Hematopoietic multipotent progenitor cell treated with erythropoietin and hydrocortisone succinate and interleukin-3 and kit ligand, for 6 days (in vitro differentiated cells): ENCODE measurements at places on chromosomes 2 and 18.

GRCh38 chr2:201419986-201420385 lies 31.3 kb downstream of the TRAK2 start:
- no peak for DNase-seq

- DNase-seq, result no peak
These were observed 68.9 kb upstream of the ITM2C start for GRCh38 chr2:230795856-230796255.

- DNase-seq, result peak; percentile 86
These were observed 32.9 kb upstream of the INHBB start for GRCh38 chr2:120312860-120313694.

GRCh38 chr18:21933931-21934765 lies 193.6 kb downstream of the MIB1 start:
- DNase-seq, result no peak

- peak; percentile 1 for DNase-seq
These were observed 73.6 kb downstream of the ACOXL start for GRCh38 chr2:110805894-110806452.

DNA sequence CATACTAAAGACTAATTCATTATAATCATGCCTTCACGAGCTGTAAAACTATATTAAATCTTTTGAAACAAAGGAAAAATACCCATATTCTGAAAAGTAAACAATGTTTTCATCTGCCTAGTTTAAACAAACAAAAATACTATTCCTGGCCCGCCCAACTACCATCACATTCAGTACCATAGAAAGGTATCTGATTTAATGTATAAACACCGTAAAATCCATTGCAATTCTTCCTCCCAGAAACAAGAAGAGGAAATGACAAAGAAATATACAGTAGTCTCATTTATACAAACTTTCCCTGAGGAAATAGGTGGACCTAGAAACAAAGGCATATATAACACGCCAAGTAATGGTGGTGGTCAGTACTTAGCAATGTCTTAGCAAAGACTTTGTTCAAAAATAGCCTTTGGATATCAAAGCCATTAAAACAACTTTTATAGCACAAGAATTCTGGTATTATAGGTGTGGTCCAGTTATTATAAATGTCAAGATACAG lies 71.2 kb downstream of the COBLL1 start:
- DNase-seq, result no peak

DNA sequence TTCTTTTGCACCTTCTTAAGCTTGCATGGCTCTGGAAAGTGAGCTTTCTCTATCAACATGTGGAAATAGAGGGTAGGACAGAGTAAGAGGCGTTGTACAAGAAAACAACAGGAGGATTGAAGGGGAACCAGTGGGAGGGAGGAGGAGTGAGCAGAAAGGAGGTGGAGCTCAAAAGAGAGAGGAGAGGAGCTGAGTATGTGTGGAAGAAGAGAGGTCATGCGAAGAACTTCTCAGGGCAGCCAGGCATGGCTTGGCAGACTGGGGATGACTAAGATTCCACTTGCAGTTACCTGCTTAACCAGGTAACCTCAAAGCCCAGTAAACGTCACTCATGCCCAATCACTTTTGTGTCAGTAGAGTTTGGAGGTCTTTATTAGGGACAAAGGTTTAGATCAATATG lies 105.1 kb downstream of the BCL2L11 start:
- no peak for DNase-seq

GRCh38 chr2:137333386-137334165 lies 568.2 kb downstream of the THSD7B start:
- no peak for DNase-seq

- DNase-seq, result no peak
These were observed 16.7 kb upstream of the ZSCAN30 start for GRCh38 chr18:35306588-35307250.

DNA sequence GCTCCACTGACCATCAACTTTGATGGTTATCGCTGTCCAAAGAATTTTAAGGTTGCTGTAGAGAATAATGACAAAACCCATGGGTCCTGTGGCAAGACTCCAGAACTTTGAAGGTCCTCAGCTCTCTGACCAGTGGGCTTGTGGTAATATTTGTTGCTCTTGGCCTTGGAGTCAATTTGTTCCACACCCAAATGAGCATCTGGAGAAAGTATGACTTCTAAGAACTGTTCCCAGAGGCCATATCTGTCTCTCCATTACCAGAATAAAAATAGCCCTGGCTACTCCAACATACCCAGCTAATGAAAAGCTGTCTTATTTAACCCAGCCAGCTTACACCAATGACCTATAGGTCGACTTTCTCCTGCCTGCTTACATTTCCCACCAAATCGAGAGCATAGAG lies 466.4 kb downstream of the MEIS1 start:
- DNase-seq, result no peak

GRCh38 chr2:222296311-222296741 lies 2.5 kb downstream of the PAX3 start:
- DNase-seq, result no peak

DNA sequence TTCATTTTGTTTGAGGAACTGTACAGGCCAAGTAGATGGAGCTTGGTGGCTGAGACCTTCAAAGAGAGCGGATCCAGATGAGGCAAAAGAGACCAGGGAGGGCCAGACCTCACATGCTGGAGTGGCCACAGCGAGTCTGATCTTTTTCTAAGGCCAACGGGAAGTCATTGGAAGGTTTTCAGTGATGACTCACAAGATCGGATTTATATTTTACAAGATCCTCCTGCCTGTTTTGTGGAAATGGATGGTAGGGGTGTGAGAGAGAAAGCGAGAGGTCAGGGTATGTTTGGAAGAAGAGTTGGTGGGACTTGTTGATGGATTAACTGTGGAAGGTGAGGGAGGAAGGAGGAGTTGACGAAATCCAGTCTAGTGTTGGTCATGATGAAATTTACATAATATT lies 44.6 kb upstream of the TUBA3D start:
- no peak for DNase-seq

DNA sequence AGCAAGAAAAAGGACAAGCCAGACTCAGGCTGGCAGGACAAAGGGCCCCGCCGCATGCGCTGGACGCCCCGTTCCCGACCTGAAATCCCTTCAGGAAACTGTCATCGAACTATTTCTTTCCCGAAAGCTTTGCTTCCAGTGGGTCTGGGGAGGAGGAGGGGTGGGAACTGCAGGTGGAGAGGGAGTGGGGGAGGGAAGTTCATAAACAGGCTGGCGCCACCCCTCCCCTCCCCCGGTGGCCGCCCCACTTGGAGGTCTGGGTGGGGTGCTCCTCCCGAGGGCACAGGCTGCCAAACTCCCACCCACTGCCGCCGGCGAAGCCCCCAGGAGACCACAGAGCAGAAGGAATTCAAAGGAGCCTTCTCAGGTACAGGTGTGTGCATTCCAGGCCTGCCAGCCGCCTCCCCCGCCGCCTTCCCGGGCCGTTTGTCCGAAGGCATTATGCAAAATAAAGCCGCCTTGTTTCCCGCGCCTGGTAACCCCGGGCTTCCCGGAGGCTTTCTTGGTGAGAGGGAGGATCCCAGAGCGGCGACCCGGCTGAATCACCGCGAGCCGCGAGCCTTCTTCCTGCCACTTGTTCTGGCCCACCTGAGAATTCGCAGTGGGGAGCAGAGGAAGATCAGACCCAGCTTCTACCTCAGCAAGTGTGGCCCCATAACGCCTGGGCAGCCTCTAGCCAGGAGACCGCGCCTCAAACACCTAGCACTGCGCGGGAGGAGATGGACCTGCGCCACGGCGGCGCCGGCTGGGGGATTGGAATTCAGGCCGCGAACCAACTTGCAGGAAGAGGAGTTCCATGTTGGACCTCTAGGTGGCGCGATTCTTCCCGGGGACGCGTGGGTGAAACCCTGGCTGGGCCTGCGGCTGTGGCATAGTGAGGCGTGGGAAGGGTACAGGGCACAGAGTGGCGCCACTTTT lies 101.9 kb downstream of the FOXI3 start:
- peak; percentile 57 for DNase-seq

GRCh38 chr2:230723363-230723762 lies 10.7 kb downstream of the CAB39 start:
- DNase-seq, result no peak

DNA sequence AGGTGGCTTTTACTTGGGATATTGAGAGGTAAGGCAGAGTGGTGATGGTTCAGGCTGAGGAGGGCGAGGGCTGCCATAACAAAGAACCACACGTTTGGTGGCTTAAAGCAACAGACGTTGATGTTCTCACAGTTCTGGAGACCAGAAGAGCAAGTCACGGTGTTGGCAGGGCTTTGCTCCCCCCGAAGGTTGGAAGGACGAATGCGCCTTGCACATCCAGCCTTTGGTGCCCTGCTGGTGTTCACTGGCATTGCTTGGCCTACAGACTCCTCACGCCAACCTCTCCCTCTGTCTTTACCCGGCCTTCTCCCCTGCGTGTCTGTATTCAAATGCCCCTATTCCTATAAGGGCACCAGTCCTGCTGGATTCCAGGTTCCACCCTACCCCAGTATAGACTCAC lies 125.4 kb downstream of the TPO start:
- peak; percentile 83 for DNase-seq

DNA sequence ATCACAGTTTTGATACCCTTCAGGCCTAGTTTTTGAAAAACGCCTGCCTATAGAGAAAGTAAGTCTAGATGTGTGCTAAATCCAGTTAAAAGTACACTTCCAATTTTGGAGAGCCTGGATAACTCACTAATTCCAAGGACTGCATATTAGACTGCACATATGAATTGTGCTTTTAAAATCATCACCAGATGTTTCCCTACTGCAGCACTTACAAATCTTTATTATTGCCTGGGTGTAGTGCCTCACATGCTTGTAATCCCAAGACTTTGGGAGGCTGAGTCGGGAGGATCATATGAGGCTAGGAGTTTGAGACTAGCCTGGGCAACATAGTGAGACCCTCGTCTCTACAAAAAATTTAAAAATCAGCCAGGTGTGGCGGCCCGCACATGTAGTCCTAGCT lies 35.9 kb upstream of the HTR2B start:
- DNase-seq, result no peak

DNA sequence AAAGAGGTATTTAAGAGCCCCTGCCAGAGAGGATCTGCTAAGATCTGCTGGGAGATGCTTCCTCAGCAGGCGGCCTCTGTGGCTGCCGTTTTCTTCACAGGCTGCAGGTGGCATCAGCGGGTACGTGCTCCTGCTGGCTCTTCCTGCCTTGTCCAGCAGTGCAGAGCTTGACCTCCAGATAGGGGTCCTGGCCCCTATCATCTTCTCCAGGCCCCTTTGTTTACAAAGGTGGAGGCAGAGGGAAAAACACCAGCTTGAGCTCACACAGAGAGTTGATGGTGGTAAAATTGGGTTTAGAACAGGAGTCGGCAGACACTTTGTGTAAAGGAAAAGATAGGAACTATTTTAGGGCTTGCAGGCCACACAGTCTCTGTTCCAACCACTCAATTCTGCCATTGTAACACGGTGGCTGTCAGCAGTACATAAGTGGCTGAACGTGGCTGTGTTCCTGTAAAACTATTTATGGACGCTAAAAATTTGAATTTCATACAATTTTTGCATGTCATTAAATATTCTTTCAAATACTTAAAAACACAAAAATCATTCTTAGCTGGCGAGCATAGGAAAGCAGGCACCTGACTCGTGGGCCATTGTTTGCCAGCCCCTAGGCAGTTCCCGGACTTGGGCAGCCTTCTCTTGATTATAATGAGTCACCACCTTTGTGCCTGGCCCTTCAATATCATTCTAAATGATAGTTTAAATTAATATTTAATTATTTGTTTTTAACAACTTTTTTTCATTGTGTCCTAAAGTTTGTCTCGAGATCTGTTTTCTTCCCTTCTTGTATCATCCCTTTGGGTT lies 98.2 kb upstream of the B3GNT7 start:
- DNase-seq, result peak; percentile 78

DNA sequence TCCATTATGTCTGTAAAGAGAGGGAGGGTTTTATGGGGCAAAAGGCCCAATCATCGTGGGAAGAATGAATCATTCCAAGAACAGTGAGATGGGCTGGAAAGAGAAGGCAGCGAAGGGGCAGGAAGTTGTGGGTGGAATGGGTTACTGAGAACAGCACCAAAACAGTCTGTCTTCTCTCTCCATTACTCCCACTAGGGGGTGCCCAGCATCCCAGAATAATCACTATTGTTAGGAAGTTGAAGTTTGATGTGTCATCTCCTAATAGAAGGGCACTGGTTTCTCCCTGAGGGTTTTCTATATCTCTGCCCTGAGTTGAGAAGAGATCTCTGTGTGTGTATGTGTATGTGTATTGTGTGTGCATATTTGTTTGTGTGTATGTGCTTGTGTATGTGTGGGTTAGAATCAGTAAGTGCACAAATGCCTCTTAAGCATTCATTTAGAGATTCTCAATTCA lies 76.6 kb upstream of the MAP4K3 start:
- DNase-seq, result peak; percentile 82

DNA sequence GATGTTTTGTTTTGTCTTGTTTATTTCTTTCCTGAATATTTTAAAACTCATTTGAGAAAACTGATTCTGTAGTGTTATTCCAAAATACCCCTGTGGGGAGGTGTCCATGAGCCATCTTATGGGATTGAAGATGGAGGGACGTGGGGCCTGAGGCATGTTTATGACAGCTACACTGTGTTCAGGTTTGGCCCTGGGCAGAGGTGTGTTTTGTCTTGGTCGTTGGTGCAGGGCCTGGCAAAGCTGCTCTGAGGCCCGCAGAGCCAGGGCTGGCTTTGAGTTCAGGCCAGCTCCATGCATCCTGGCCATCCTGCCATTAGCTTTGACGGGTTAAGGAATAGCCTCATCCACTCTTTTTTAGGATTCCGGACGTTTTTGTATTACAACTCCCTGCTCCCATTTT lies 68.9 kb downstream of the TMEM18 start:
- no peak for DNase-seq

GRCh38 chr2:212520340-212520739 lies 18.3 kb downstream of the ERBB4 start:
- no peak for DNase-seq

- DNase-seq, result no peak
These were observed 92.7 kb upstream of the SNTG2 start for GRCh38 chr2:857937-858336.

DNA sequence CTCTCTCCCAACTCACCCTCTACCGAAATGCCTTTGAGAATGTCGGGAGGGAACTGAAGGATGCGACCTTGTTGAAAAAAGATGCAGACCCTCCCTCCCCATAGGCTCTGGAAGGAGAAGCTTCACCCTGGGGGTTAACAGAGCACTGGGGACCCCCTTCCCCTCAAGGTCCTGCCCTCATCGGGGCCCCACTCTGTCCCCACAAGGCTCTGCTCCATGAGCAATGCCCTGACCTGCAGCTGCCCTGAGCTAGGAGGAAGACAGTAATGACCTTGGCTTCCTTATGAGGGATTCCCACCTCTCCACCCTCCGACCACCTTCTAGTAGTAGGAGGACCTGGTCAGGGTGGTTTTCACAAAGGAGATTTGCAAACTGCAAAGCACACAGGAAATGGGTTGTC lies 44.4 kb upstream of the HPCAL1 start:
- DNase-seq, result no peak
